ENCODE measurements at places on chromosomes 2 and 18.

DNA sequence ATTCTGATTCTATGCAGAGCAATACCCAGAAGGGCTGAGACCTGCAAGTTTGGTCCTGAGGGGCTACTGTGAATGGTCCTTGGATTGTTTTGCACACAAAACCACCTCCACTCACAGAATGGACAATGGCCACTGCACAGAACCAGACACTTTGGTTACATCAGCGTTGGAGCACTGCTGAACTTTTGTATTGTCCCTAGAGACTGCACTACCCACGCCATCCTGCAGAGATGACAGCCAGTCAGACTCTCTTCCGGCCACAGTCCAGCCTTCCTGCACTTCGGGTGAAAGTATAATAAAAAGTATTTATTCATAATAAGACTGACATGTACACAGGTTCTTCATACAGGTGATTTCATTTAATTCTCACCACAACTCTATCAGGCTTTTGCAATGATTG lies 35.7 kb downstream of the CELF4 start:
- no peak for DNase-seq

- DNase-seq: no peak
Measured at GRCh38 chr2:155062922-155063258, 364.4 kb downstream of the KCNJ3 start.

- no peak for DNase-seq
Measured at GRCh38 chr18:61295153-61295552, 38.1 kb upstream of the CDH20 start.

DNA sequence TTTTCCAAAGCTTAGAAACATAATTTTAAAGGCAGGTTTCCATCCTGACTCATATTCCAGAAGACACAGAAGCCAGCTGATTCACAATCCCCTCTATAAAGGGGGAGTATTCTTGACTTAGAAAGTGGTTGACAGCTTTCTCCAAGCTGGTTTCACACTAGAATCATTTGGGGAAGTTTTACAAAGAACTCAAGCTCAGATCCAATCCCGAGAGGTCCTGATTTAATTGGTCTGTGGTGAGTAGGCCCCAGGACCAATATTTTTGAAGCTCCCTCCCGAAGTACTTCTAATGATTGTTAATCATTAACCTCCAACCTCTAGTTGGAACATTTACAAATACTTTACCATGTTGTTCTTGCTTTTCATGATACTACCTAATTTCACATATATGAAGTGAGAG lies 184.1 kb downstream of the DLGAP1 start:
- no peak for DNase-seq

DNA sequence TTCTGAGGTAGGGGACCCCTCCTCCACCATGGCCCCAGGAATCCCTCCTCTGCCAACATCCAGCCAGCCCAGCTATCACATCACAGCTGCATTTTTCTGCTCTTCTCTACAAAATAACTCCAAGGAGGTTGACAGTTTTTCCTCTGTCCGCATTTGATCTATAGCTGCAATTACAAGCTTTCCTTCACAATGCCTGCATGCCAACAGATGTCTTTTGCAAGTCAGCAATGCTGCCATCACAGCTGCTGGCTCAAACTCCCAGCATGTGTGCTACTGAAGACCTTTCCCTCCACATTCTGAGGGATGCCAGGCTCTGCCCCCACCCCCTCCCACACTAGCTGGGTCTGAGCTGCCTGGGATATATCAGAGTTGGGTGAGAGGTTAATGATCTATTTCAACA lies 51.7 kb downstream of the MCFD2 start:
- no peak for DNase-seq

DNA sequence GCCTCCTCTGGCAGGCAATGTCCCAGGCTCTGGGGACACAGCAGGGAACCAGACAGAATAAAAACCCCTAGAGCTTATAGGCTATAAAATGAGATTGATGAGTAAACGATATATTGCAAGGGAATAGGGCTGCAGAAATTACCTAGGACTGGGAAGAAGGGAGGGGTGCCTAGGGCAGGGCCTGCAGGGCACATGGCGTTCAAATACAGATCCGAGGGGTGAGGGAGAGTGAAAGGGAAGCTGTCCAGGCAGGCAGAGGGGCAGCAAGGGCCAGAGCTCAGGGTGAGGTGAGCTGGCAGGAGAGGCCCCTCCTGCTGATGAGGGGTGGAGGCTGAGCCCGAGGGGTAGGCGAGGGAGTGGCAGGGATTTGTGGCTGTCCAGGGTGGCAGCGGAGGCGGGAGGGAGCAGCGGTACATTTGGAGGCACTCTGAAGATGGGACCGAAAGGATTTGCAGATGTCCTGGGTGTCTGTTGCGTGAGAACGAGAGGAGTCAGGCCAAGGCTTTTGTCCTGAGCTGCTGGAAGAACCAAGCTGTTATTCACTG lies 33.7 kb downstream of the KCNIP3 start:
- no peak for DNase-seq

- no peak for DNase-seq
Measured at GRCh38 chr18:305003-305501, 37.2 kb upstream of the THOC1 start.

DNA sequence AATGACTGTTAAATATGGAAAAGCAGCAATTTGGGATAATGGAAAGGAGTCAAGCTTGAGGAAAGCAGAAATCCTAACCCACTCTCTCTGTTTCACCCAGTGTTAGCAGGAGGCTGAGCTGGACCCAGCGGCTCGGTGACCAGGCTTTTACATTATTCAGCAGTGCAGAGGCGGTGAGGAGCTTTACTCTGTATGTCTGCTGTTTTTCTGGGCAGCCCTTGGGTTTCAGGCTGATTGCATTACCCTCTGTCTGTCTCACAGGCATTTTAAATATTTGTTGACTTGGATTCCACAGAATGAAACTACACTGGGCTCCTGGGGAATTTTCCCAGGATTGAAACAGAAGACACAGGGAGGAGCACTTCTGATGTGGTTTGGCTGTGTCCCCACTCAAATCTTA lies 368.0 kb downstream of the GALR1 start:
- no peak for DNase-seq

- no peak for DNase-seq
Measured at GRCh38 chr18:56468396-56468795, 170.0 kb downstream of the TXNL1 start.

DNA sequence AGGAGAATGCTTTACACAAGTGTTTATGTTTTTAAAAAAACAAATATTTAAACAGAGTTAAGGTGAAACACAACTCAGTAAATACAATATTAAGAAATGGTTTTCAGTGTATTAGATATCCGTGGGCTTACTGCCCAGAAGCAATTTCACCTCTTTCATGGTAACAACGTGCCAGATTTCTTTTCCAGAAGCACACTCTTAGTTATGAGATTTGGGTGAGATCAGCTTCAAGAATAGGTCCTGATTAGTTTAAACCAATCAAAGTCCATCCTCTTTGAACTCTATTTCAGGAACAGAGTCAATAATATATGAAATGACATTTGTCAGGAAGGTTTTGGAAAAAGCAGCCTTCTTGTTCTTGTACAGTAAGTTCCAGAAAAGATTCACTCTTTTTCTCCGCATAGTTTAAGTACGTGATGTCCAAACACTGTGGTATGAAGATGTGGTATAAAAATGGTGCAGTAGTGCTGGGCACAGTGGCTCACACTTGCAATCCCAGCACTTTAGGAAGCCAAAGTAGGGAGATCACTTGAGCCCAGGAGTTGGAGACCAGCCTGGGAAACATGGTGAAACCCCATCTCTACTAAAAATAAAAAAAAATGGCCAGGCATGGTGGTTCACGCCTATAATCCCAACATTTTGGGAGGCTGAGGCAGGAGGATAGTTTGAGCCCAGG lies 14.7 kb downstream of the USP34 start:
- DNase-seq: no peak

- DNase-seq: no peak
Measured at GRCh38 chr18:42719221-42719620, 396.3 kb downstream of the RIT2 start.

DNA sequence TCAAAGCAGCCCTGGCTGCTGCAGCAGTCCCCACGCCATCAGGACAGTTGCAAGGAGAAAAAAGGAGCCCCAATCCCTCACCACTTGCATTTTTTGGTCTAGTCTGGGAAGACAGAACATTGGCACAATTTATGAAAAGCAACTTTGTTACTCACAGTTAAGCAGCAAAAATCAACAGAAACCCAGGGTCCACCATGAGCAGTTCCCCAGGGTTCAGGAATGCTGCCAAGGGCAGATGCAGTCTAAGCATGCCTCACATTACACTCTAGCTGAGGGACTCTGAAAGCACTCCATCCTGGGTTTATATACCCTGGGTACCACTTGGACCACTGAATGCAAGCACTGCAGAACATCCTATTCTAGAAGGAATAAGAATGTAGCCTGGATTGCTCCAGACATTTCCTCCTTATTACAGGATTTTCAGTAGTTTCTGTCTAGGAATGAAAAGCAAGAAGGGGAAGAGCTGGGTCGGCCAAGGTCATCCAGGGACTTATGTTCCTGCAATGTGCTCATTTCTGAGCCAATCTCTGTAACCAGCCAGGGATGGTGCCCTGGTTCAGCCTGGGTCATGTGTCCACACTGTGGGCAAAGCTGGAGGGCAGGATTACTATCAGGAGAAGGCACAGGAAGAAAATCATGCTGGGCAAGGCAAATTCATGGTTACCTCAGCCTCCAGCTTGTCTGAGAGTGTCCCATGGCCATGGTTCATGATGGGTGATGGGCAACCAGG lies 19.5 kb upstream of the TMEM163 start:
- no peak for DNase-seq

GRCh38 chr2:106609780-106610179 lies 122.6 kb downstream of the CD8B2 start:
- DNase-seq: no peak

- no peak for DNase-seq
Measured at GRCh38 chr18:75161256-75162028, 47.5 kb downstream of the PTGR3 start.

DNA sequence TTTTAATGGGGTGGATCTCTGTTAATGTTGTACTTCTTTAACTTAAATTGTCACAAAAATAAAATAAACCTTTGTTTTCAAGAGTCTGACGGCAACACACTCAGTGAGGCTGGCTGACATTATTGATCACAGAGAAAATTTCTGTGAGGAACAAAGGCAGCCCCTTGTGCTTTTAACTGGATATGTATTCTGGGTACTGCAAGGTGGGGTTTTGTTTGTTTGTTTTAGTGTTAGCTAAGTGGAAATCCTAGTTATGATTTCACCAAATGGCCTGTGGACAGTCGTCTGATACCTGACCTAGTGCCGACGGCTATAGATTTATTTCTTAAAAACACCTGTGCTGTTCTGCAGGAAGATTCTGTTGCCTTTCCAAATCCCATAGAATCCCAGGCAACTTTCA lies 1329.5 kb upstream of the ZEB2 start:
- no peak for DNase-seq

DNA sequence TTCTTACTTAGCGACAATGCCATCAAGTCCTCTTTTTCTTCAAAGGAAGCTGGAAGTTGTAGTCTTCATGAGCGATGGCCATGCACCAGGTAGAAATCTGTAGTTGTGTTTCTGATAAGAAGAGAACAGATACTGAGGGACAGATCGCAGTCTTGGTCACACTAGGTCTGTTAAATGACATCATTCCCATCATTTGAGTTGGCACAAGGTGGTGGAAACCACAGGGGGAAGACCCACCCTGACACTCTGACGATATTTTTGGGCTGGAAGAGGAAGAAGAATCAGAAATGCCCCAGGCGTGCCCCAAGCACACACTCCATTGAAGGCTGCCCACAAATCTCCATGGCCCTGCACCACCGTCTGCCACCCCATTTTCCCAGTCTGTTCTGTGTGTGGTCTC lies 89.0 kb upstream of the BOD1L2 start:
- no peak for DNase-seq

DNA sequence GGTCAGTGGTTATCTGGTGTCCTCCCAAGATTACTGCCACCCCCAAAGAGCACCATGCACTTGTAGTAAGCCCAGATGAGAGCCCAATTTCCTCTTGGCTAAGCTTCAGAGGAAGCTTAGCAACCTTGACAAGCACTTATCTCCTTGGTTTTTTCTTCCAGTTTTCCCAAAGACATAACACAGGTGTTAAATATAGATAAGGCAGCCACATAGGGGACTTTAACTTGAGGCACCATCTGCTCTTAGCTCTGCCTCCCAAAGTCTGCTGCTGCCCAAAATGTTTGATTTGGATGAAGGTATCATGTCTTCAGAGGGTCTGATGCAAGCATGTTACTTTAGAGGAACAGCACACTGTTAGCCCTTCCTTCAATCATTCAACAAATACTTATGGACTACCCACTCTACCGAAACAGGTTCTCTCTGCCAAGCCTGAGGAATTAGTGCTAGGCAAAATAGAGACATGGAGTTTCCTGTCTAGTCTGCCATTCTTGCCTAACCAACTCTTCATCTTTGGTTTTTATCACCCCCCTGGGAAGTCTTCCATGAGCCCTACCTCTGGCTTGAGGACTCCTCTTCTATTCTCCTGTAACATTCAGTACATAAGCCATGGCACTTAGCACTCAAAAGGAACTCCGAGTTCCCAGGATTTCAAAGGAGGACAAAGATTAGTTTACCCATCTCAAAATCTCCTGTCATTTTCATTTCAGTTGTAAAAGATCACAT lies 73.7 kb downstream of the SP3 start:
- no peak for DNase-seq

DNA sequence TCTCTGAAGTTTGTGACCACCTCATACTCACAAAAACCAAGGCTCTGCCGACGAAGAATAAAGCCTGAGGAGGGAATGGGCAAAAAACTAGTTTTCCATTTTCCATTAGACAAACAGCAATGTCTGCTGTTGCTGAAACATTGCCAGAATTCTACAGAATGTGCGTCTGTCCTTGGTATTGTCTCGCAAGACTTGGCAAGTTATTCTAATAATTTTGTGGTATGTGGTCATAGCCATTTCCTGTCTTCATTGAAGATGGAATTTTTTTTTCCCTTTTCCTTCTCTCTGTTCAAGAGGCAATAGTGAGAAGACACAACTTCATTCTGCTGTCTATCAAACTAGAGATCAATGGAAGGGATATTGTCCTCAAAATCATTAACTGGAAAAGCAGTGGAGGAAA lies 296.1 kb downstream of the RND3 start:
- no peak for DNase-seq

DNA sequence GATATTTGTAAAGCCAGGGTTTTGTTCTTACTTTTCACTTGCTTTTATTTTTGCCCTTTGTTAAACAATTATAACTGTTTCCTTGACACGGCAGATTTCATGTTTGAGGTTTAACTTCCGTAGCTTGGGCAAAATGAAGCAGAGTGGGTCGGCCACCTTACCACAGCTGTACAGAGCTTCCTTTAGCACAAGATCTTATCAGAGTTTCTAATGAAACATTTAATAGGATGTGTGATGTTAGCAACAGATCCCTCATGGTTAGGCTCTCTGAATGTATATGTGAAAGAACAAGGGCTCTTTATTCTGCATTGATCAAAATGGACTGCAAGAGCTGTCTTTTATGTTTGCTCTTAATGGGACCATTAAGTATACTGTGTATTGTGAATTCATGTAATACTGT lies 22.3 kb downstream of the RNF125 start:
- peak; percentile 38 for DNase-seq

- DNase-seq: no peak
Measured at GRCh38 chr2:101725515-101726192, 28.1 kb downstream of the MAP4K4 start.

- DNase-seq: no peak
Measured at GRCh38 chr2:209519906-209520305, 96.1 kb downstream of the MAP2 start.

All from stimulated activated CD8-positive, alpha-beta memory T cell treated with anti-CD3 and anti-CD28 coated beads, Interleukin-4, amount 100 ng/mL, for 1 hour (primary cell).